Stimulated activated CD8-positive, alpha-beta memory T cell treated with anti-CD3 and anti-CD28 coated beads, Interleukin-4, amount 100 ng/mL, for 4 hours (primary cell): ENCODE measurements at places on chromosomes 1 and 21.

DNA sequence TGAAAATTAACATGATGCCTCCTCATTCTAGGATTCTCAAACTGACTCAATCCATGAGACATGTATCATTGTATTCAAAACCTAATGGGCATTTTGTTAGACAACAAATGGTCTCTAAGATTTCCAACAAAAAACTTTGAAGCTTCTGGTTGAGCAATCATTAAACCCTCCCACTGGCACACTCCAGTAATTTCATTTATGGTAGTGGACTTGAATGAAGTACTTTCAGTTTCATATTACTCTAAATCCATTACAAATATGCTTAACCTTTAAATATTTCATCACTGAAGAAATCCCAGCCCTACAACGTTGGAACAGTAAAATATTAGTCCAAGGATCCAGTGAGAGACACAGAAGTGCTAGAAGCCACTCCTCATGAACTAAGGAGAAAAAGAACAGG is 43.5 kb downstream of the GBP6 start:
- DNase-seq, result no peak

- no peak for DNase-seq
Measured at GRCh38 chr1:7278827-7279765, 492.0 kb upstream of the VAMP3 start.

GRCh38 chr1:224133741-224134299 is 19.9 kb downstream of the FBXO28 start:
- DNase-seq, result no peak

DNA sequence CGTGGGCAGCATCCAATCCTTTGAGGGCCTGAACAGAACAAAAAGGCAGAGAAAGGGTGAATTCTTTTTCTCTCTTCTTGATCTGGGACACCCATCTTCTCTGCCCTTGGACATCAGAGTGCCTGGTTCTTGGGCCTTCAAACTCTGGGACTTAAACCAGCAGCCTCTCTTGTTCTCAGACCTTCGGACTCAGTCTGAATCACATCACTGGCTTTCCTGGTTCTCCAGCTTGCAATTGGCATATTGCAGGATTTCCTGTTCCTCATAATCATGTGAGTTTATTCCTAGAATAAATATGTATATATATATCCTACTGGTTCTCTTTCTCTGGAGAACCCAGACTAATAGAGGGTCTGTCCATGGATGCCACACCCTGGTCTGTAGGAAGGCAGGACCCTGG is 16.3 kb upstream of the TENT5C start:
- DNase-seq, result no peak

- DNase-seq, result no peak
Measured at GRCh38 chr1:25989440-25990234, 8.2 kb downstream of the PAFAH2 start.

GRCh38 chr1:220952961-220953643 is 73.9 kb downstream of the HLX start:
- no peak for DNase-seq

DNA sequence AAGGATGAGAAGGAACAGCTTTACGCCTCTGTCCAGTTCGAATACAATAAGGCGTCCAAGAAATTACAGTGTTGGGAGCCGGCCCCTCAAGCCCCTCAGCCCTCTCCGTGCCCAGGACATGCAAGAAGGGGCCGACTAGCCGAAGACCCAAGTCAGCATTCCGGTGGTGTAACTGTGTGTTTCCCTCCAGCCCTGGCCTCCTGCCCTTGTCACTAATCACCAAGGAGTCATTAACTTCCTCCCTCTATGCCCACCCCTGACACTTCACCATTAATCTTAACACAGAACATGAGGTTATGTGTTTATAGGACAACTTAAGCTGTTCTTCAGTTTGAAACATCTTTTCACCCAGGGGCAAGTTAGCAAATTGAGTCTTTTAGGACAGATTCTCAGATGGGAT is 16.4 kb upstream of the C4BPB start:
- DNase-seq, result no peak
